ENCODE measurements at places on chromosomes 13 and 19. TPM values are rescaled to one million over a fixed set of nuclear protein-coding genes. Genes with fewer than 3 reads are reported as not detected.

- DNase-seq = no peak
Measured at GRCh38 chr13:68076046-68076445, 845.9 kb upstream of the PCDH9 start.

DNA sequence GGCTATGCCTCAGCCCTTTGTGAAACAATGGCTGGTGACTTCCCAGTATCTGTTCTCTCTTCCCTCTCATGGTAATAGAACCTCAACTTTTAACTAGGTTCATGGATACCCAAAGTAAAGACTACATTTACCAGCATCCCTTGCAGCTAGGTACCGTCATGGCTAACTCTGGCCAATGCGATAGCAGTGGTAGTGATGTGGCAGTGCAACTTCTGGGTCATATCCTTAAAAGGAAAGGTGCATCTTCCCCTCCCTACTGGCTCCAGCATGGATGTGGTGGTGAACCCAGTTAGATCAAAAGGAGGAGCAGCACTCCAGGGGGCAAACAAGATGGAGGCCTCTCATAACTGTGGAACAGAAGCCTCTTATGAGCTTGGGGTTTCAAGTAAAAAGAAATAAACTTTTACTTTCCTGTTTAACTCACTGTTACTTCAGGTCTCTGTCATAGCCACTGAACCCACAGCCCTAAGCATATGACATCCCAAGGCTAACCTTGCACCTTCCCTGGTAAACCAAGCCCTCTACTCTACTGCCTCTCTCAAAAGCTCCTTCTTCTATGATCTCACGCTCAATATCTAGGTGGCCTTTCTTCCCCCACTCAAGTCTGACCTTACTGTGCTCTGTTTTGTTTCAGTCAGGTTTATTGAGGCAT, 104.4 kb downstream of the DOCK9 start:
- DNase-seq = no peak

DNA sequence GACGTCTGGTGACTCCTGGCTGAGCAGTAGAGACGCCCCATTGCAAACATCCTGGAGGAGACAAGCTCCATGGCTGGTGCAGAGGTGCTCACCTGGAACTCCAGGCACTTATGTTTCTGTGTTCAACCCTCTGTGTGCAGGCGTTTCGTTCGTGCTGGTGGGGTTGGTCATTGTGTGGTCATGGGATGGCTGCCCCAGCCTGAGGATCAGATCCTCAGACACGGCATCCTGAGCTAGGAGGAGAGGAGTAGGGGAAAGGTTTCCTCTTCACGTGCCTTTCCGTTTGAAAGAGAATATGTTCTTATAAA, 87.8 kb downstream of the SIPA1L3 start:
- DNase-seq = no peak

- DNase-seq = no peak
Measured at GRCh38 chr13:94209117-94209516, 270.4 kb downstream of the DCT start.

DNA sequence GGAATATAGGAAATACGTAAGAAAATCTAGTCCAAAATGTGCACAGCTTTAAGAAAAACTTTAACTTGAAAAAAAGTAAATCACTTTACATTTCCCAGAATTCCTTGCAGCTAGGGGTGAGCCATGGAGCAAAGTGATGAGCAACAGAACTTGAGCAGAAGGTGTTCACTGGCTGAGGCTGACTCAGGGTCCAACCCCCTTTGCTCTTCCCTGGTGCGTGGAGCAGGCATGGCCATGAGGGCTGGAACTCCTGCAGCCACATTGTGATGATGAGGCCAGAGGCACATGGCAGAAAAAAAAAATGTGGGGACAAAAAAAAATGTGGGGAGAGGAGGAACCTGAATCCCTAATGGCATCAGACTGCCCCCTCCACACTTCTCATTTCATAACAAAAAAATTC, 9.9 kb upstream of the PLA2G4C start:
- no peak for DNase-seq

DNA sequence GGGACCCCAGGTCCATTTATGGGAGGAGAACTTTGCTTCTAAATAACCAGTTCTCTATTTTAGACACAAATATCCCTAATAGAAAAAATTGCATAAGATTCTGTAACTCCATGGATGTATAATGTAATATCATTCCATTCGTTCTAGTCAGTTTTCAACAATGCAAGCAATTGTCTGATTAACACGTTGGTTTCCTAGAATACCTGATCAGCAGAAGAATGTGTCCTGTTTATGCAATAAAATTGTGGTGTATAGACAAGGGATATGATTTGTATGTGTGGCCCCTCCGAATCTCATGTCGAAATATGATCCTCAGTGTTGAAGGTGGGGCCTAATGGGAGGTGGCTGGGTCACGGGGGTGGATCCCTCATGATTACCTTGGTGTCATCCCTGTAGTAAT, 62.1 kb downstream of the RUBCNL start:
- no peak for DNase-seq

- DNase-seq = no peak
Measured at GRCh38 chr13:45209229-45209628, 8.4 kb upstream of the KCTD4 start.

- DNase-seq = no peak
Measured at GRCh38 chr19:19067276-19068072, 3.7 kb downstream of the SLC25A42 start.

DNA sequence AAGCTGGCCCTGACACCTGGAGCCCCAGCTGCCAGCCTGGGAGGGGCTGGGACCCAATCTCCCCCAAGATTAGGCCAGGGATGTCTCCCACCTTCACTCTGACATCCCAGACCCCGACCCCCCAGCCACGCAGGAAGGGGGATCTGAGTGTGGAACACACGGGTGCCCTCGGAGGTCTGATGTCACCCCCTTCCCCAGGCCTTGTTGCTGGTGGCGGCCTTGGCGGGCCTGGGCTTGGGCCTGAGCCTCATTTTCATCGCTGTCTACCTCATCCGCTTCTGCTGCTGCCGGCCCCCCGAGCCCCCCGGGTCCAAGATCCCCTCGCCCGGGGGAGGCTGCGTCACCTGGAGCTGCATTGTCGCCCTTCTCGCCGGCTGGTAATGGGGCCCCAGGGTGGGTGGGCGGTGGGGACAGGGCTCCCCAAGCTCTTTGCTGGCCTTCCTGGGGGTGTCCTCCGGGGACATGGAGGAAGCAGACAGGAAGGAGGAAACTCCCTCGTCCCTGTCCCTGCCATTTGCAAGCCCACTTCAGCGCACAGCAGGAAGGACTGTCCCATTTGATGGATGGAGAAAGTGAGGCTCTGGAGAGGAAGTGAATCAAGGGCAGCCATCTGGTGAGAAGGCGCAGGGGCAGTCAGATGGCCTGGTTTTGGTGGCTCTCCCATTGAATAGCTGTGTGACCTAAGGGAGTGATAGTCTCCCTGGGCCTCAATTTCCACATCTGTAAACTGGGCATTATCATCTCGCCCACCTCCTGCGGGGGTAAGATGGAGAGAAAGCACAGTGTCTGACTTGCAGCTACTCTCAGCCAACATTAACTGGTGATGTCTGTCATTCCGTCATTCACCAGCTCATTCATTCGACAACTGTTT, 3.9 kb downstream of the TTYH1 start:
- DNase-seq = no peak

DNA sequence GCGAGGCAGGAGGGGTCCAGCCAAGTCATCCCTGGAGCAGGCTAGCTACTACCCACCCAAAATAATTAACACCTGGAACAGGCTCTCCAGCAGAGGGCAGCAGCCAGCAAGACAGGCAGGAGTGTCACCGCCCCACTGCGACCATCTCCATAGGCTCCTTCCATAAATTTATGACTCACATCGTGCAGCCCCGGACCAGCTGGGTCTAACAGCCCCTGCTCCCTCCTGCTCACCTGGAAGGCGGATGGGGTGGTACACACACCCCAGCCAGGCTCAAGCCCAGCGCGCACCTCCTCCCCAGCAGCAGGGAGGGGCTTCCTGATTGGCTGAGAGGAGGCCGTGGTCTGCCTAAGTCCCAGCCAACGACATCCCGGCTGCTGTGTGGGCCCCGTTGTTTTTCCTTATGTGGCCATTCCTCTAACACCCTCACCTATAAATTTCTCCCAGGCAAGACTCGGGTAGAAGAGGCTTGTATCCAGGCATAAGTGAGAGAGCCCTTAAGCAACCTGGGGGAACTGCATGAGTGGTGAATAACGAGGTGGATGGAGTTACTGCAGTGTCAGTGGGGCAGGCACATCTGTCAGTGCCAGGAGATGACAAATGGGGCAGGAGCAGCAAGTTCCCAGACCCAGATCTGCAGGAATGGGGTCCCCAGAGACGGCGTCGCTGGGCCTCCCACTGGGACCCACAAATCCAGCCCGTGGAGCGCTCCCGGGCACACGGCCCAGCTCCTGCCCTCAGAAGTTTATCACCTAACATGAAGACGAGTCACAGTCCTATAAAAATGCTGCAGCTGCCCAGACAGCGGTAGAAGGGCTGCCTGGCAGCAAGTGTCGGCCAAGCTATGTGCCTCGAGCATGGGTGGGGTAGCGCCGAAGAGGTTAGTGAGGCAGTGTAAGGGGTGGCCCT, 43.1 kb downstream of the CEBPG start:
- peak; percentile 58 for DNase-seq

DNA sequence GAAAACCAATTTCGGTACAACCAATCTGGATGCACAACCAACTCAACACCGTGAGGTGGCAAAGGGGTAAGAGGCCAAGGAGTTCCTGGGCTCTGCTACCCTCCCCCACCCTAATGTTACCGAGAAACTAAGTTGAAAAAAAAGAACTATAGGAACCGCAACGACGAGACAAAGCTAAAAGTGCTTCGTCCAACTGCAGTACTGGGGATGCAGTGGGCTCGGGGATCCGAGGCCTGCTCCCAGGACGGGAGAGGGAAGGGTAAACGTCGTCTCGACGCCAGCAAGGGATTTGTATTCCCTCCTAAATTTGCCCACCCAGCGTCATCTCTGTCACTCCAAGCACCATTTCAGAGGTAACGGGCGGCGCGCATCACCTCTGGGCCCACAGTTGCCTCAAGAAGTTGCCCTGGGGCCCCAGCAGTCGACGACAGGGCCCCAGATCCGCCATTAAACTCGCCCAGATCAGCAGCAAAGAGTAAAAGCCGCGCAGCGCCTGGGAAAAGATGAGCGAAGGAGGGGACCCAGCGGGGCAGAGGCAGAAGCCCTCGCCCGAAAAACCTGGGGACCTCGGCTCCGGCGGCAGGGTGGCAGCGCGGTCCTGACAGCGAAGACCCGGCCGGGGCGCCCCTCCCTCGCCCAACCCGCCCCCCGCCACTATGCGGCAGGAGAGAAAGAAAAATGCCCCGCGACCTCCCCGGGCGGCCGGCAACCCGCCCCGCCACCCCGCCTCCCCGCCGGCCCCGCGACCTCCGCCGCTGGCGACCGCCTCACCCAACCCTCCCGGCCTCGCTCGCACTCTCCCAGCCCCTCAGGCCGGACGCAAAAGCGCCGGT, 752 bp downstream of the ZMYM5 start:
- DNase-seq = peak; percentile 26

DNA sequence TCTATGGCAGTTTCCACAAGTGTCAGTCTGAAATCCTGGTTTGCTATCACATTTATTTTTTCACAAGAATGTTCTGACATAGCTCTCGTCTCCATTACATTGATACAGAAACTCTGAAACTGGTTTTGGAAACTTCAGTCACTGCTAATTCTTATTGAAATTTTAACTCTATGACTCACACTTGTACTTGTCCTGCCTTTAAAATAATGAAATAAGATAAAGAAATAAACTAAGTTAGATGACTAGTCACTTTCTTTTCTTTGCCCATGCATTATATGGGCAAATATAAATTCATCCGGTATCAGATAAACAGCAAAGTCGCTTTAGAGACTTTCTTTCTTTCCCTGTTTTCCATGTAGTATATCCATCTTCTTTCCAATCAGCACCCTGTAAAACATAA, 257.5 kb downstream of the PCDH9 start:
- DNase-seq = no peak

DNA sequence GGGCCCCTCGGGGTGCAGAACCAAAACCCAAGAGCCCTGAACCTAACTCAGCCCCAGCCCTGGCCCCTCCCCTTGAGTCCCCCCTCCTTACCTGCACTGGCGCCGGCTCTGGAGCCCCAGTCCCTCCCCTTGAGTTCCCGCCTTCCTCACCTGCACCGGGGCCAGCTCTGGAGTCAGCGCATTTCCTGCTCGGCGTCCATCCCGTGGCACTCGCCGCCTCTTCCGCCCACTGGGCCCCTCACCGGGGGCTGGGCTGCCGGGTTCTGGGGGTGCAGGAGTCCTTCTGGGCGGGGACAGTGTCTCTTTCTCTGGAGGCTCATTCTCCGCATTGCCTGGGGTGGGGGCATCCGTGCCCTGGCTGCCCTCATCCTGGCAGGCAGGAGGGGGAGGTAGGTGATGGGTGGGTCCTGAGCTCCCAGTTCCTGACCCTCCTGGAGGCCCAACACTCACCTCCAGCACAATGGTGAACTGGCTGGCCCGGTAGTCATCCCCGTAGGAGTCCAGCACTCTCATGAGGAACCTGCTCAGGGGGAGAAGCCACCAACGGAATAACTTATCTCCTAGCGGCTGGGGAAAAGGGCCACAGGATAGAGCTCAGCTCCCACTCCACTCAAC, 5.3 kb downstream of the NDUFA3 start:
- no peak for DNase-seq

DNA sequence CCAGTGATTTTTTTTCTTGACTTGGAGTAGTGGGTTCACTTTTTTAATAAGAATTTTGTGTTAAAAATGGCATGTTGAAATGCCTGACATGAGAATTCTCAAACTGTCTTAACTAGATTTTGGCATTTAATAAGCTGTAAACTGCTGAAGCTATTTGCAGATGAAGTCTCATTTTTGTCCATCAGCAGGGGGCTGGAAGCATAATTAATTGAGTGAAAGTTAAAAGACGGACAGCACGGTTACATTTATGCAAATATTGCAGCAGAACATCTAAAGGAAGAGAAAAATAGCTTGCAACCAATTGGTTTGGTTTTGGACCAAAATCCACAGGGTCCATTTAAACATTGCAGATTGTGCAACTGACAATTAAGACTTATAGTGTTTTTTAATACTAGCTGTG, 837.3 kb upstream of the KLHL1 start:
- no peak for DNase-seq

GRCh38 chr13:92745258-92745657, 481.3 kb upstream of the GPC6 start:
- DNase-seq = no peak

- peak; percentile 48 for DNase-seq
Measured at GRCh38 chr13:32314271-32315237, 609 bp downstream of the ZAR1L start.

- no peak for DNase-seq
Measured at GRCh38 chr19:7706188-7706954, 4.4 kb upstream of the FCER2 start.

- DNase-seq = peak; percentile 20
Measured at GRCh38 chr19:46745521-46746280, at the start of gene FKRP. FKRP (plus strand) TSS chr19:46746057; CDS start chr19:46755451, 9,394 bp downstream.

ZNF610 gene
- not detected for total RNA-seq

TPTE2 gene
- not detected for total RNA-seq

NOP53 gene
- 260 TPM for total RNA-seq

PODNL1 gene
- total RNA-seq = 0.08 TPM

IGFL2 gene
- not detected for total RNA-seq

DPF1 gene
- total RNA-seq = 0.40 TPM

ZNF681 gene
- total RNA-seq = 3.7 TPM

TMEM143 gene
- total RNA-seq = 5.6 TPM

Data from activated T-cell treated with anti-CD3 and anti-CD28 coated beads, Interleukin-2, amount 50 U/mL, for 4 hours (primary cell).